Cortex of kidney (tissue), 1 donor: ENCODE measurements at places on chromosomes 13 and 19.

DNA sequence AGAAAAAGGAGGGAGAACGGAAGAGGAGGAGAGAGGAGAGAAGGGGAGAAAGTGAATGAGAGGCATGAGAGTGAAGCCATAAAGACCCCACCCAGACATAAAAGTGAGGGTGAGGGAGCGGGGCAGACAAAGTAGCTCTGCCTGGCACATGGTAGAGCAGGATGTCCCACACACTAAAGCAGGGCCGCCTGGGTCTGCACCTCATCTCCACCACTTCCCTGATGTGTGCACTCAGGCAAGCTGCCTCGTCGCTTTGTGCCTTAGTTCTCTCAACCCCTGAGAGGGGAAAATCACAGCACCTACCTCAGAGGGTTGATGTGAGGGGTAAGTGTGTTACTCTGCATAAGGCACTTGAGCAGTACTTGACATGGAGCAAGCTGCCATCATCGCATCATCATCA, 488.1 kb downstream of the COG6 start:
- DNase-seq = no peak

DNA sequence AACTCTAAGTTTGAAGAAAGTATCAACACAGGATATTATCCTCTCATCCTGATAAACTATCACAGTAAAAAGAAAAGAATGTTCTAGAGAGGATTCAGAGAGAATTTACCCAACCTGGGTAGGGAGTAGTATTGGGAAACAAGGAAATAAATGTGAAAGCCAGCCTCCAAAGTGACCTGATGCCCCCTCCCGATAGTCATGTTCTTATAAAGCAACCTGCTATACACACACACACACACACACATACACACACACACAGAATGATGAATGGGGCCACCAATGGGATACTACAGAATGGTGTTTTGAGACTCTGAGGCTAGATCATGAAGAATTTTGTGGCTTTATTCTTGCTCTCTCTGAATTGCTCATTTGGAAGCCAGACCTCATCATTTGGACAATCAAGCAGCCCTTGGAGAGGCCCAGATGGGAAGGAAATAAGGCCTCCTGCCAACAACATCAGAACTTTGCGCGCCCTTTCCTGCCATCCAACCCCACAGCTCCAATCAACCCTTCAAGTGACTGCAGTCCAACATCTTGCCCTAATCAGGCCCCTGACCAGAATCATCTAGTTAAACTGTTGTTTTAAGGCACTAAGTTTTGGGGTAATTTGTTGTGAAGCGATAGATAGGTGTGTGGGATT, 807.9 kb upstream of the ARGLU1 start:
- no peak for DNase-seq

DNA sequence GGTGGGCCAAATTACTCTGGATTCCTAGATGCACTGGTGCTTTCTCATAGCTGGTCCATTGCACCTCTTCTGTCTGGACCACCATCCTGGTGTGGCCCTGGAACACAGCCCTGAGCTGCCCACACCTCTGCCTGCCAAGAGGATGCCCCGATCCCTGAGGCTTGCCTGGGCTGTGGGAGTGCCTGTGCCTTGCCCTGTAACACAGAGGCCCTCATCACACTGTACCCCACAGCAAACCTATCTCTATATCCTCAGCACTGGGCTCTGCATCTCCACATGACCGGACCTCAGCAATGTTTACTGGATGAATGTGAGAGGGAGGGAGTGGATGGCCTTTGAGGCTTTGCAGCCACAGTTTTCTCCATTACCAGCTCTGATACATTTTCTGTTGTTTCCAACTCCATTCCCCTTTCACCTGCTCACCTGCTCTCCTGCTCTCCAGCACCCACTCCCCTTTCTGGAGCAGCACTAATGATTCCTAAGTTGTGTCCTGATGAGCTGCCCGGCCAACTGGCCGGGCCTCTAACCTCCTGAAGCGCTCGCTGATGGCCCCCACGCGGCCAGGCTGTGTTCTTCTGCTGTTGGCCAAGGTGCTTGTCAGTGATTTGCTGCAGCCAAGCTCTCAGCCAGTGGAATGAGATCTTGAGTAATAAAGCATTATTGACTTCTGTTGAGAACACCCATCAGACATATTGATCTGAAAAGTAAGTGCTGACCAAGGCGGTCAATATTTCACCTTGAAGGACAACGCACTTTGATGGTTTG, 232.6 kb downstream of the TEX29 start:
- no peak for DNase-seq

DNA sequence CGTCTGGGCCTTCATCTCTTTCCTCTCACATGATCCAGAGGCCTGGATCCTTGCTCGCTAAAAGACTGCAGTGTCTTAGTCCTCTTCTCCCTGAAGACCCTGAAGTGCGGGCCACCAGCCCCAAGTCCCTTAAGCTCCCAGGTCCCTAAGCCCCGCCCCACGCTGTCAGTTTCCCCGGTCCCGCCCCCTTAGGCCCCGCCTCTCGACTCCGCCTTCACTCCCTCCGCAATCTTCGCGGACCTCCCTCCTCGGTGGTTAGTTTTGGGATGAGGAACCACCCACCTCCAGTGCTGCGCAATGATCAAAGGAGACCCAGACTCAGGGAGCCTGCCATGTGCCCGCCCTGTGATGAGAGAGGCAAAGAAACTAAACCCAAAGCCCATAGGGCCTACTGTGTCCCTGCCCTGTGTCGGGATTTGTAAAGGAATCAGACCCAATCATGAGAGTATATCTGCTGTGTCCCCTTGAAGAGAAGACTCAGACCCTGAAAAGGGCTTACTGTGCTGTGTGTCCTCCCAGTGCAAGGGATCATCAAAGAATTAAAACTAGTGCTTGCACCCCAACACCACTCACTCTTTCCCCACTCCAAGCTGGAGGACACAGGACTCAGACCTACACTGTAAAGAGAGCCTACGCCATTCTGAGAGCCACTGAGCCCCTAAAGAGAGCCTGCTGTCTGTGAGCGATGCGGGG, 3.0 kb upstream of the COX6B1 start:
- DNase-seq = no peak

DNA sequence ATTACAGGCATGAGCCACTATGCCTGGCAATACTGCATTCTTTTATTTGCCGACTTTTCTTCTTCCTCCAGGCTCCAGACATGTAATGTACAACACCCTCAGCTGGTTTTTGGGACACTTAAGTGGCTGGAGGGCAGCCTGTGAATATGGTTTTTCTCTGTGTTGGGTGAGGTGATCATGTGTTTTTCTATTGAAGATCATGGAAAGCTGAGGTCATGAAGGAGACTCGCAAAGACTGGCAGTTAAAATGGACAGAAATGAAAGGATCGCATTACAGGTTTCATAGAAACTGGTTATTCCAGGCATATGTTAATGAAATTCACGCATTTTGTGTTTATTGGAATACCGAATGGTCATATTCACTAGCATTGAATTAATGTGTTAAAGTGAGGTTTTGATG, 85.2 kb upstream of the RNF113B start:
- no peak for DNase-seq

DNA sequence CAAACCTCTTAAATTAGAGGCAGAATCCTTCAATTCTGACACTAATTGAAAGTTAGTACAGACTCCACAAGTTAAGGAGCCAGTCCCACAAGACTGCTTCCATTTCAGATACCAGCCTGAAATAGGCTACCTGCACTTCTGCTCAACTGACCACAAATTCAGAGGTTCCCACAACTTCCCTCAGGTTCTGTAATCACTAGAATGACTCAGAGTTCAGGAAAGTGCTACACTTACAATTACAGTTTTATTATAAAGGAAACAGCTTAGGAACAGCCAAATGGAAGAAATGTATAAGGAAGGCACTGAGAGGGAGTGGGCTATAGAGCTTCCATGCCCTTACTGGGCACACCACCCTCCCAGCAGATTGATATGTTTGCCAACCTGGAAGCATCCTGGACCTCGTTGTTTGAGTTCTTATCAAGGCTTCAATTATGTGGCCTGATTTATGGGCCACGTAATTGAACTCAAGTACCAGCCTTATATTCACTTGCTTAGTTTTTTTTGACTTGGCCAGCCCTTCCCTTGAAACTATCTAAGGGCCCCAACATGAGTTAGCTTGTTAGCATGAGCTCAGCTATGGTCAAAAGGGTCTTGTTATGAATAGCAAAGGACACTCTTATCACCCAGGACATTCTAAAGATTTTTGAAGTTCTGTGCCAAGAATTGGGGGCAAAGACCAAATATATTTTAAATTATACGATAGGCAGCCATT, 25.9 kb downstream of the NBEA start:
- DNase-seq = no peak

DNA sequence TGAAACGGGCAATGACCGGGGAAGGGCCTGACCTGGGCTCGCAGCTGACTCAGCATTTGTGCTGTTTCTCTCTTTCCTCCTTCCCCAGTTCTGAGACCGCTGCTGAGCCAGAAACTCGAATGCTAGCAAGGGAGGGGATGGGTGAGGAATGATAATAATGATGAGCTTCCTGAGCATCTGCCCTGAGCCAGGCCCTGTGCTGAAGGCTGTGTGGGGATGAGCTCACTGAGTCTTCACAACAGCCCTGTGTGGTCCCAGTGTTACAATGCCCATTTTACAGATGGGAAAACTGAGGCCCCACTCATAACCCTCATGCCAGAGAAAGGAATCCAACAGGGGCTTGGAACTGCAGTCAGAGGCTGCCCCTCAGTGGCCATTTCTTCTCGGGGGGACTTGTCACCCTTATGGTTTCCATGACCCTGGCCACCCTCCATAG, 8.1 kb downstream of the SULT2B1 start:
- no peak for DNase-seq

GRCh38 chr13:93045836-93046235, 180.8 kb upstream of the GPC6 start:
- no peak for DNase-seq

DNA sequence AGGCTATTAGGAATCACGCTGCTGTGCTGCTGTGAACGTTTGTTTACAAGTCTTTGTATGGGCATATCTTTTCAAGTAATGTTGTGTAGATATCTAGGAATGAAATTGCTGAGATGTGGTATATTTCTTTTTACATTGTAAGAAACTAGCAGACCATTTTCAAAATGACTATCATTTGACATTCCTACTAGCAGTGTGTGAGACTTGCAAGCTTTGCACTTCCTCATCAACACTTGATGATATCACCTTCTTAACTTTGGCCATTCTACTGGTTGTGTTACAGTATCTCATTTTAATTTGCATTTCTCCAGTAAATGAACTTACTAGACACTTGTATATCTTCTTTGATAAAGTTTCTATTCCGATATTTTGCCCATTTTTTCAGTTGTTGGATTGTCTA, 12.1 kb downstream of the METTL21C start:
- DNase-seq = no peak

DNA sequence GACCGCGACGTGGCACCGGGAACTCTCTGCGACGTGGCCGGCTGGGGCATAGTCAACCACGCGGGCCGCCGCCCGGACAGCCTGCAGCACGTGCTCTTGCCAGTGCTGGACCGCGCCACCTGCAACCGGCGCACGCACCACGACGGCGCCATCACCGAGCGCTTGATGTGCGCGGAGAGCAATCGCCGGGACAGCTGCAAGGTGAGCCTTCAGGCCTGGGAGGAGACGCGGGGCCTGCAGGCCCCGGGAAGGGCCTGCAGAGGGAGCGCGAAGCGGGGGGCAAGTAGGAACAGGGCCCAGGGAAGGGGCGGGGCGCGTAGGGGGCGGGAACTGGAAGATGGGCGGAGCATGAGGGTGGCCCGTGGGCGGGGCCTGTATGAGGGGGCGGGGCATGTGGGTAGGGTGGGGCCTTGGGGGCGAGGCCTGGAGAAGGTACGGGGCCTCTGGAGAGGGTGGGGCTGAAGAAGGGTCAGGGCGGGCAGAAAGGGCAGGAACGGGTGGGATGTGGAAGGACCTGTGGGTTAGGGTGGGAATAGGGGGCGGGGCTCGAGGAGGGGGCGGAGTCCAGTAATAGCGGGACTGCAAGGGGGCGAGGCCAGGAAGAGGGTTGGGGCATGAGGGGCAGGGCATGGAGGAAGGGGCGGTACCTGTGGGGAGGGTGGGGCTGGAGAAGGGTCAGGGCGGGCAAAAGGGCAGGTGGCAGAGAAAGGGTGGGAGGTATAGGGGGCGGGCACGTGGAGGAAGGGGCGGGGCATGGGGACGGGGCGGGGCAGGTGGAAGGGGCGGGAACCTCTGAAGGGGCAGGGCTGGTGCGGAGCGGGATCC, 2.5 kb downstream of the CFD start:
- no peak for DNase-seq

DNA sequence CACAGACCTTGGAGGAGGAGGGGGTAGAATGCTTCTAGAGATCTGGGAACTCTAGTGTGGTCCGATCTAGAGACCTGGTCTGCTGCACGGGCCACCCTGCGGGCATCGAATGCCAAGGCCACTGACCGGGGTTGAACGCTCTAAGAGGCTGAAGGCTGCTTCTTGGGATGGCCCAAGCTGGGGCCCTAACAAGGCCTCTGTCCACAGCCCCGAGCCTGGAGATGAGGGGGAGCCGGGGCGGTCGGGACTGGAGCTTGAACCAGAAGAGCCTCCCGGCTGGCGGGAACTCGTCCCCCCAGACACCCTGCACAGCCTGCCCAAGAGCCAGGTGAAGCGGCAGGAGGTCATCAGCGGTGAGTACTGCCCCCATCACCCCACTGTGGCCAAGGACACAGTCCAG, 15.3 kb downstream of the ARHGEF1 start:
- no peak for DNase-seq

- DNase-seq = no peak
These were observed 256.9 kb downstream of the TEX29 start for GRCh38 chr13:111577208-111577828.

DNA sequence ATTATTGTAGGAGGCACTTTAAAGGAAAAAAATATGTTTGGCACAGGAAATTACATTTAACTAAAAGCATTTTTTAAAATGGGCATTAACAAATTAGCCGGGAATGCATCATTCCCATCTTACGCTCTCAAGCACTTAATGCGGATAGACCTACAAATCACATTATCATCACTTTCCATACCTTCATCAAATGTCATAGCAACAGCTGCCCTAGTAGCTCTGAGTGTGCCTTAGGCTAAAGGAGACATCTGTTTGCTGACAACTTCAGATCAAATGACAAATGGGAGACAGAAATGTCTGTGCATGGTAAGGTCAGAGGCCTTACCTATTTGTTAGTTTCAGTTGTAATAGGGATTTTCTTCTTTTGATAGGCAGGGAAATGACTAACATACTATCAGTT, 773.2 kb upstream of the SLC10A2 start:
- DNase-seq = no peak

GRCh38 chr19:5219551-5220304, 120.9 kb downstream of the PTPRS start:
- DNase-seq = no peak

DNA sequence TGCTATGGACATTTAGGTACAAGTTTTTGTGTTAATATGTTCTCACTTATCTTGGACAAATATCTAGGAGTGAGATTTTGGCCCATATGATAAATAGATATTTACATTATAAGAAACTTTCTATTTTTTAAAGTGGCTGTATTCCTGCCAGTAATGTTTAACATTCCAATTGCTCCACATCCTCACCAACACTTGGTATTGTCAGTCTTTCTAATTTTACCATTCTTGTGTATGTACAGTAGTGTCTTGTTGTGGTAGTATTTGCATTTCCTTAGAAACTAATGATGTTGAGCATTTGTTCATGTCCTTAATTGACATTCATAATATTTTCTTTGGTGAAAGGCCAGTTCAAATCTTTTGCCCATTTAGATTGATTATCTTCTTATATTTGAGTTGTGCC, 171.4 kb upstream of the TSHZ3 start:
- no peak for DNase-seq

- no peak for DNase-seq
These were observed 103.5 kb upstream of the SPRY2 start for GRCh38 chr13:80444240-80445015.
